ENCODE measurements at places on chromosomes 2 and 18.

DNA sequence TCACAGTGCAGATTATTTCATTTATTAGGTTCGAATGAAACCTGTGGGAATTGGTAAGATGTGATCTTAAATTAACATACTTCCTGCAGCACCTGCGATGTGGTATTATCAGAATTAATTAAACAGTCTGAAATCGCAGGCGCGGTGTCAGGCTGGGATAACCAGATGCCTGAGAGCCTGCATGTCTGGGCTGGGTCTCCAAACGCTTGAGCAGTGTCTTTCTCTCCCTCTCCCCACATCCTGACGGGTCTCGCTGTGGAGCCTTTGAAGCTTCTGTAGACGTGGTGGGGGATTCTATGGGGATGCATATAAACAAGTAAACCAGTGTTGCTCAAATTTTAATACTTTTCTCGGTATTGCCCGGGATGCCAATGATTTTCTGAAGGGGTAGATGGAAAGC, 366.2 kb upstream of the SPRED2 start:
- no peak for DNase-seq

DNA sequence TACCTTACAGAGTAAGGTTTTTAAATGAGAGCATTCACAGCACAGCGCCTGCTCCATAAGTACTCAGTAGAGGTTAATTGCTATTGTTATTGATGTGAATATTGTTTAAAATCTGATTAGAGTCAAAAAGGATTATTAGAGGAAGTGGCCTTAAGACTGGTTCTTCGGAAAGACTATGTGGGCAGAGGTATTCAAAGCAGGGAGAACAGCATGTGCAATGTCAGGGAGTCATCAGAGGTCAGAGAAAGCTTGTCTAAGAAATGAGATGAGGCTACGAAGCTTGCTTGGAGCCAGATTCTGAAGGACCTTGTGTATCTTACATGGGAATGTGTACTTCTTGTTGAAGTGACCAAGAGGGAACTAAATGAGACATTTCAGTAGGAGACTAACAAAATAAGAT, 49.8 kb downstream of the PMS1 start:
- no peak for DNase-seq

DNA sequence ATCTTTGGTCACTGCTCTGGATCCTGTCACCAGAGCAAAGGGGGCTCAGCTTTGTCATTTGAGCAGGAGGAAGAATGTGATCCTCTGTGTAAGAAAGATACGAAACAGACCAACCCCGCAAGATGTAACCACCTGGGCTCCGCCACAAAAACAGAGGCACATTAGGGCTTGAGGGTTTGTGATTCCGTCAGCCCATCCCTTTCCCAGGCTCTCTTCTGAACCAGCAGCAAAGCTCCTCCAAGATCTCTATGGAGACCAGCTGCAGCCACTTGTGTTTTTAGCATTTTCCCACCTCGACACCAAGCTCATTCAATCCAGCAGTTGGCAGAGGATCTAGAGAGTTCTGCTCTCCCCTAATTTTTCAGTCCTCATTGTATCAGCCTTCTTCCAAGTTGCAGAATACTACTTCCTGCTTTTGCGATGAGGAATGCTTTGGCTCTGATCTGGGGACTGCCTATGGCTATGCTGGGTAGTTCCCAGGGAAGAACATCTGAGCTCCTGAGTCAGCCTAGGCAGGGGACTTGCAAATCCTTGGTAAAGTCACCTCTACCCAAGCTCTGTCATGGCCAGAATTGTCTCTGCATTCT, 139.6 kb upstream of the RAB12 start:
- no peak for DNase-seq

GRCh38 chr2:9782197-9782719, 61.0 kb upstream of the TAF1B start:
- no peak for DNase-seq

- DNase-seq = no peak
These were observed 472 bp downstream of the CNOT11 start for GRCh38 chr2:101253013-101253702.

DNA sequence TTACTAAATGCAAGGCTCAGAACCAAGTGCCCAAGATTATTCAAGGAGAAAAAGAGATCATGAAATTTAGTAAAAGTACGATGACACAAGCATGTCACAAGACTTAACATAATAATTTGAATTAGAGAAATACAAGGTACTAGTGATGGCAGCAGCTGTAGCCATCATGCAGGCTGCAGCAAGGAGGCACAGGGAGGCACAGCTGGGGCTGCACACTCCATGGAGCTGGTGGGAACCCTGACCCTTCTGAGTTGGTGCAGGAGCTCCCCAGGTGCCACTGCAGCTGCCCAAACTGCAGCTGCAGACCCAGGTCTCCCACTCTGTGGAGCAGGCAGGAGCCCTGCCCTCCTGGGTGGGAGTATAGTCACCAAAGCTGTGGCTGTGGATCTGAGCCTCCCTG, 46.0 kb downstream of the COL3A1 start:
- no peak for DNase-seq

- no peak for DNase-seq
These were observed 40.4 kb downstream of the VWA3B start for GRCh38 chr2:98127229-98127989.

DNA sequence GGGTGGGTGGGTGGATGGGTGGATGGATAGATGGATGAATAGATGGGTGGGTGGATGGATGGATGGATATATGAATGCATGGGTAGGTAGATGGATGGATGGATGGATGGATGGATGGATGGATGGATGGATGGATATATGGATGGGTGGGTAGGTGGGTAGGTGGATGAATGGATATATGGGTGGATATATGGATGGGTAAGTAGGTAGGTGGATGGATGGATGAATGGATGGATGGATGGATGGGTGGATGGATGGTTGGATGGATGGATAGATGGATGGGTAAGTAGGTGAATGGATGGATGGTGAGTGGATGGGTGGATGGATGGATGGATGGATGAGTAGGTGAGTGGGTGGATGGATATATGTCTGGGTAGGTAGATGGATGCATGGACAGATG, 36.1 kb downstream of the MCFD2 start:
- no peak for DNase-seq

DNA sequence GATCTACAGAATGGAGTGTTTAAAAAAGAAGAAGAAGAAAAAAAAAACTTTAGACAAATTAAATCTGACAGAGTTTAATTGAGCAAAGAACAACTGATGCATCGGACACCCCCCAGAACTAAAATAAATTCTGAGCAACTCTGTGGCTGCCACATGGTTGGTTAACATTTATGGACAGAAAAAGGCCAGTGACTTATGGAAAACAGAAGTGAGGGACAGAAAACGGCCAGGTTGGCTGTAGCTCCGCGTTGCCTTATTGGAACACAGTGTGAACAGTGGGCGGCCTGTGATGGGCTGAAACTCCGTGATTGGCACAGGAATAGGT, 75.6 kb downstream of the SPP2 start:
- no peak for DNase-seq

- DNase-seq = no peak
These were observed 1.6 kb downstream of the PPP3R1 start for GRCh38 chr2:68250652-68251186.

DNA sequence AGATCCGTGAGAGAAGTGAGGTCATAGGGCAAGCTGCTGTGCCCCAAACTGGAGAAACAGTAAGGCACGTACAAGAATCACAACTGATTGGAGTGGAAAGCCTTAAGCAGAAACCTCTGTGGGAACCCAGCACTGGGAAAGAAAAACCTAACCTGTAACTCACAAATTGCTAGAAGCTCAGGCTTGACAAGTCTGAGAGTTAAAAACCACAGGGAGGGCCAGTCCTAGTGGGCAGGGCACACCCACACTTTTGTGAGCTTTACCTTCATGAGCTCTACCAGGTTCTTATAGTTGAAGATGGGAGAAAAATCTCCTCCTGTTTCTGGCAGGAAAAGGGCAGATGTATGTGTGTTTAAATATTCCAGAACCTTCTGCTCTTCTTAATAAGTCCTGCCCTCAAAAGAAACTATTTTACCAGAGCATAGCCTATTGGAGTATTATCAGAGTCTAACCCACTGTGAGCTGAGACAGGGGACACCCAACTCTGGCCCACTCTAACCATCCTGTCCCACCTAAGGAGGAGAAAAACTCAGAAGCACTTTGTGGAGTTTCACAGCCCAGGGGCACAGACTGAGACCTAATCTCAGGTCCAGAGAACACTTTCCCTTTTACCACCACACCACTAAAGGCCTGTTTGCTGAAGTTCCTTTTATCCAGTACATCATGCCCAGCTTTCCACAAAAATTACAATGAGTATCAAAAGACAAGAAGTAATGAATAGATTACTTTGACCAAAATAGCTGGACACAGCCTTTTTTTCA, 1265.7 kb upstream of the CHAC2 start:
- DNase-seq = no peak

Data from hypothalamus (tissue), 51 donors.